ENCODE measurements at places on chromosomes 4 and X.

DNA sequence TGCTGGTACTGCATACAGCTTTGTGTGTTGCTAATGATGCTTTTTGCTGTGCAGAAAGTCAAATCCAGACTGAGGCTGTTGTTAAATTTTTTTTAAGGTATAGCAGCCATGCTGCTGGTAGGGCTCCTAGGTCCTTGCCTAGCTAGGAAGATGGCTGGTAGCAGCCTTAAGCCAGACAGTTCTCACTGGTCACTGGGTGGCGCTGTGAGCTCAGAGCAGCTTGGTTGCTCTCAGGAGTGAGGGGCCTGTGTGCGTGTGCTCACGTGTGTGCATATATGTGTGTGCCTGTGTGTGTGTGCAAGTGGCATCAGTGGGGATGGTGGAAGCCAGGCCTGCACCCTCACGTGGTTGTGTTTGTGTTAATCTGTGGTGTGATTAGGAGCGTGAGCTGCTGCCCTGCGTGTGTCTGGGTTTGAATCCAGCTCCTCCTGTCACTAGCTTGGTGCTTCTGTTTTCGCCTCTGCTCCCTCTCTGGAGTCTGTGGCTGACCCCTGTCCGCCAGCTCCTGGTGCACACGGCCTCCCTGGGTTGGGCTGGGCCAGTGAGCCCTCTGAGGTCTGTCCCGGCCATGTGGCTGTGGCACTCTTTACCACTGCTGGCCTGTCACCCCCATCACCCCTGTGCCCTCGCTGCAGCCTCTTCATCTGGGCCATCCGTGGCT, 46.1 kb downstream of the SORCS2 start:
- no peak for DNase-seq

GRCh38 chr4:149141391-149141790, 674.3 kb downstream of the IQCM start:
- no peak for DNase-seq

DNA sequence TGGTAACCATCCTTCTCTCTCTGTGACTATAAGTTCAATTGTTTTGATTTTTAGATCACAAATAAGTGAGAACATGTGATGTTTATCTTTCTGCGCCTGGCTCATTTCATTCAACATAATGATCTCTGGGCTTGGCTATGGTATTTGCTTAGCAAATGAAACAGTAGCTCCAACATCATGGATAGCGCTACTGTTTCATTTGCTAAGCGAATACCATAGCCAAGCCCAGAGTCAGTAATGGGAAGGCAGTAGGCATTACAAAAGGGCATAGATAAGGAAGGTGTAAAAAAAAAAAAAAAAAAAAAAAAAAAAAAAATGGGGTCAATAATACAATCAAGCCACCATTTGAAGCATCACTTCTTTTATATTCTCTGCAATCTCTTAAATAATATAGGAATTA, 469.0 kb upstream of the ATOH1 start:
- DNase-seq = no peak

DNA sequence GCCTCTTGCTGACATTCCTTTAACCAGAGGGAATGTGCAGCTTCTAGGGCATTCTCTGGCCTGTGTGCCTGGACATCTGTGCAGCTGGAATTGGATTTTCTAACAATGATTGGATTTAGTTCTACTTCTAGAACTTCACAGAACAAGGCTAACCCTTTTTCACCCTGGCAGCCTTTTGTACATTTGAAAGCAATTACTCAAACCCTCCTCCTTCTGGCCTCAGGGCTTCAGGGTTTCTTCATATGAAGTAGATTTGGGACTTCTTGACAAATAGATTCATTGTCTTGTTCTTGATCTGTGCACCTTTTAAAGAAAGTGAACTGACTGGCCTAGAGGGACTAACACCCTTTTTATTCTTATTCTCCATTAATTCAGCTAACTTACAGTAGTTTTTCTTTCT, 30.1 kb downstream of the SPATA18 start:
- no peak for DNase-seq

- no peak for DNase-seq
These were observed 202.3 kb downstream of the NDST4 start for GRCh38 chr4:114911111-114911510.

DNA sequence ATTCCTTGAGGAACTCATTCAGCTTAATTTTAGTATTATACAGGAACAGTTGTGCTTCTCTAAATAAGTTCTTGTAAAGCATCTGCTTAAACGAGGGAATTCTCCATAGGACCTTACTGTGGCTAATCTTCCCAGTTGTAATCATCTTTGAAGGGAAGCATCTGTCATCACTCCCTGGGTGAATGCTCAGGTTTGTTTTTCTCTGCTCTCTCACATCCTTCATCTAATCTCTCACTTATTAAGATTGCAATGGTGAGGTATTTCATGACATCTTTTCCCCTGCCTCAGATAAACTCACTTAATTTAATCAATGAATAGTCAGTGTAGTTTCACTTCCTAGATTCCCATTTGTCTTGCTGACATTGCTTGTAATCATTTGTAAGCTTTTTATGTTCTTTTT, 121.8 kb upstream of the ADAMTS3 start:
- no peak for DNase-seq

- no peak for DNase-seq
These were observed 1467.4 kb downstream of the C4orf33 start for GRCh38 chr4:130563185-130563888.

DNA sequence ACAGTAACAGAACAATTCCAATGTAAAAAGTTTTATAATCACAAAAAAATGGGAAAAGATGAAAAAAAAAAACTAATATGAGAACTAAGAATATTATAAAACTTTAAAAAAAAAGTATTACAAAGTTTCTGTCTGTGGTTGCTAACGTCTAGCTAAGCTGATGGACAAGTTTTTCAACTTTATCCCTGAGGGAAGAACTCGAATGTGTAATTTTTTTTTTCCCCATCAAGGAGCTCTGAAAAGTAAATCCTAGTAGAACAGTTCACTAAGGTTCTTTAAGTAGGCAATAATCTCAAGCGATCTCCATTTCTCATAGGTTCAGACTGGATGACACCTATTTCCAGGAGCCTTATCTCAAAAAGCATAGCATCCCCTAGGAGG, 14.2 kb downstream of the ADGRA3 start:
- no peak for DNase-seq

Data from activated gamma-delta T cell treated with anti-CD3 and anti-CD28 coated beads, Interleukin-2, amount 50 U/mL, for 16 hours (primary cell).